ENCODE measurements at places on chromosomes 11 and 22.

GRCh38 chr11:82404981-82405380 is 328.7 kb downstream of the FAM181B start:
- no peak for DNase-seq

GRCh38 chr11:116193321-116194131 is 579.3 kb downstream of the BUD13 start:
- DNase-seq, result no peak

DNA sequence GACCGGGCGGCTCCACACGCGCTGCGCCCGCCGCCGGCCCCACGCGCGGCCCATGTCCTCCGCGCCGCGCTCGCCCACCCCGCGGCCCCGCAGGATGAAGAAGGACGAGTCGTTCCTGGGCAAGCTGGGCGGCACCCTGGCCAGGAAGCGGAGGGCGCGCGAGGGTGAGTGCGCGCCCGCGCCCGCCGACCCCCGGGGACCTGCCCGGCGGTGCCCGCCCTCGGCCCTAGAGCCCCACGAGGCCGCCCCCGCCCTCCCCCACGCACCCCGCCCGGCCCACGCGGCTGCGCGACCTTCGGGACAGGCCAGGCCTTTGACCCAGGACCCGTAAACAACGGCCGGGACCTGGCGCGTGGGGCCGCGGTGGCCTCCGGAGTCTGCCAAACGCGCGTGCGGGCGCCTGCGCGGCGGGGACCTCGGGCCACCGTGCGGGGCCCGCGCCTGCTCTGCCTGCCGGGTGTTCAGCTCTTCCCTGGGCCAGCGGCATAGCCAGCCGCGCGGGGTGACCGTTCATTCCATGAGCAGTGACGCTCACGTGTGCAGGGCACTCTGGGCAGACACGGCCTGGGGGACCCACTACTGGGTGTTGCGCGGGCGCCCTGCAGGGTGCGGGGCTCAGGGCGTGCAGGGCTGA is at the start of gene PARVB:
Gene PARVB, plus strand, starts transcription at position 15 of the 634 bp plus-strand sequence. Its CDS starts 38 bp downstream, at position 53.
- peak; percentile 14 for DNase-seq

- peak; percentile 39 for DNase-seq
These were observed 68.7 kb upstream of the WNT7B start for GRCh38 chr22:46045459-46046298.

GRCh38 chr22:39575552-39575825 is 4.9 kb downstream of the CACNA1I start:
- DNase-seq, result no peak

DNA sequence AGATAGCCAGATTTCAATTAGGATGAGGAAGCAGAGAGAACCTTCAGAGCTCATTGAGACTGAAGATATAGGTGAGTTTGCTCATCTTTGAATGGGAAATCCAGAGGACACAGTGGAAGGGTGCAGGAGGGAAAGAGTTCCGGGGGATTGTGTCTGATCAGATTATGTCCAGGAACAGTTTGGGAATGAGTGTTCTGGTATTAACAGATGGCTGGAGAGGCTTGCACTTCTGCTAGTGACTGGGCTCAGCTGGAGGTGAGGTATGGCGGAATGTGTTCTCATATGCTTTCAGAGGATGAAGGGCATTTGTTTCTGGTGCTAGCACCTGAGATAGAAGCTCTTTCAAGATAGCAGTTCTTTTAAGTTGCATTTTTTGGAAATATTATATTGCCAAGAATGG is 27.6 kb downstream of the ALKBH3 start:
- DNase-seq, result no peak

GRCh38 chr11:121654843-121655536 is 202.2 kb upstream of the SORL1-AS1 start:
- no peak for DNase-seq

GRCh38 chr11:120561286-120561685 is 49.7 kb downstream of the GRIK4 start:
- DNase-seq, result no peak

- DNase-seq, result no peak
These were observed 446 bp downstream of the VSTM5 start for GRCh38 chr11:93849751-93850593.

- no peak for DNase-seq
These were observed 517.3 kb downstream of the SOX6 start for GRCh38 chr11:15839061-15839460.

- DNase-seq, result no peak
These were observed 1.9 kb upstream of the SMTN start for GRCh38 chr22:31079095-31079642.

GRCh38 chr11:120928627-120929026 is 95.3 kb upstream of the TBCEL start:
- no peak for DNase-seq

- DNase-seq, result no peak
These were observed 14.6 kb upstream of the CTSC start for GRCh38 chr11:88352139-88352538.

DNA sequence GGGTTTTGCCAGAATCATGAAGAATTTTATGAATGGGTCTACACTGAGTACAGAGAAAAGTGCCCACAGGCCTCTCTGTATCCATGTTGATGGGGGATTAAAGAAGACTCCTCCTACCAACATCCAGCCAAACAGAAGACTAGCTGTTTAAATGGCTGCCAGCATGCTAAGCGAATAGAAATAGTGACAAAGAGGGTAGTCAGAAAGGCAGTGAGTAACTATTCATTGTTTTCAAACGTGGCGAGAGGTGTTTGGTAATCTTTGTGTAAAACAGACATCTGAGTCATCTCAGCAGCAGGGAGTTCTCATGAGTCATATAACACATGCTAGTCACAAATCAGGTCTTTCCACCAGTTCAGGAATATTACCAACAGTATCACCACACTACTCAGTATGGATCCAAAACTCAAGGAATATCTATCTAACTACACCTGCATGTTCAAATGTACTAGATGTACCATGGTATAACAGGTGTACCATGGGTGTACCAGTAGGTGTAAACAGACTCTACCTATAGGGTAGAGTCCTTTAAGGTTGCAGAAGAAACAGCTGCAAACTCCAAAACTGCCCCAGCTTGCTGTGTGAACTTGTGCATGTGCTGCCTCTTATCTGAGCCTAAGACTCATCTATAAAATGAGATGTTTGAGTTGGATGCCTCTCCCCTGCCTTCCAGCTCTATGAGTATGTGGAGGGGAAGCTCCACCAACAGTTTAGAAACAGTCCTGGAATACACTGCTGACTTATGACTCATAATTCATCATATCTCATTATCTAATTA is 82.0 kb downstream of the SLC1A2 start:
- no peak for DNase-seq

GRCh38 chr11:114149689-114150407 is 90.3 kb downstream of the ZBTB16 start:
- DNase-seq, result no peak

DNA sequence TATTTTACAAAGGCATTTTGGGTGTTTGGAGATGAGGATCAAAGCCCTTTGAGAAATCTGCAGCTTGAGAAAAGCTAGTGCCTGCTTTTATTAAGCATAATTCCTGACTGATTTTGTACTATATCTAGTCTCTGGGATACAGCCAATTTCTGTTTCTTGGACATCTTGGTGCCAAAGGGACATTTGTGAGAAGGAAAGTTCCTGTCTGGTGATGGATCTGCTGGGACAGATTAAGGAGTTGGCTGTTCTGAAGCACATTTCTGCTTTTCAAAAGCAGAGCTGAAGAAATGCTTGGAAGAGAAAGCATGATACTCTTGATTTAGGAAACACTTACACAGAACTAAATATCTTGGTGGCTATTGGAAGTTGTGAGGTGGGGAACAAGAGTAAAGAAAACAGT is 254.6 kb upstream of the CCDC90B start:
- no peak for DNase-seq

DNA sequence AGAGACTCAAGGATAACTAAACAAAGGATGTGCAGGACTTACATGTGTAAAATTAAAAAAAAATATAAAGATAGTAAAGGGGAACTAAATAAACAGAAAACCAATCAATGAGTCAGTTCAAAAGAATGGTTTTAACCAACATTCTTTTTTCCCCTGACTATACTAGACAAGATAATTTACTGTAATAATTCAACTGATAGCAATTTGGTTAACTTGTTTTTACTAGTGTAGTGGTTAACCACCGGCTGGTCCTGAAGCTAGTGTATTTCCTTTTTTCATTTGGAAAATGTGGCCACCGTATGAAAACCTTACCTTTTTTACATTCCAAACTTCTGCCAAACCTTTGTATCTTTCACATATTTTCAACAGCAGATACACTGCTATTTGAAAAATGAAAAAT is 123.1 kb downstream of the ARHGAP42 start:
- DNase-seq, result no peak

GRCh38 chr22:44057401-44057987 is 33.4 kb downstream of the PARVB start:
- no peak for DNase-seq

DNA sequence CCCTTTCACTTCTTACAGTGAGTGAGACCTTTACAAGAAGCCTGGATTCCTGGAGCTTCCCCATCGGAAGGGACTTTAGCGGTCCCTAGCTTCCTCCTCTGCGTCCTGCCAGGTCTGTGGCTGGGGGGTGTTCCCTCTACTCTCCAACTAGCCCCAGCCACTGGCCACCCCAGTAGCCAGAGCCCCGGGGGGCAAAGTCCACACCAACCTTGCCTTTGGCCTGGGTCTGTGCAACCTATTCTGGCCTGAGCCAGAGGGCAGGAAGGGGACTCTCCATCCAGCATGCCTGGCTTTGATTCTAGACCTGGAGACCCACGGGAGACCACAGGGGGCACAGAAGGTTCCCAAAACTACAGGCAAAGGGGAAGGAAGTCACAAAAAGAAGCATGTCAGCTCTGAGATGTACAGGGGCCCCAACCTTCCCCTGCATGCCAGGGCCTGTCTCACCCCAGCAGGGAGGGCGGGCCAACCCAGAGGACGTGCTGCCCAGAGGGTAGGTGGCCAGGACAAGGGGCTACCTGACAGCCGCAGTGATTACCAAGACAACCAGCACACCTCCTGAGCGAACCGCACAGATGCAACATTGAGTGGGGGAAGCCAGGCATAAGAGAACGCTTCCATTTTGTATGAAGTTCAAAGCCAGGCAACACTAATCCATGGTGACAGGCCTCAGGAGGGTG is 52.4 kb downstream of the DSCAML1 start:
- DNase-seq, result peak; percentile 15

- no peak for DNase-seq
These were observed 13.0 kb downstream of the OR52N4 start for GRCh38 chr11:5767056-5767455.

DNA sequence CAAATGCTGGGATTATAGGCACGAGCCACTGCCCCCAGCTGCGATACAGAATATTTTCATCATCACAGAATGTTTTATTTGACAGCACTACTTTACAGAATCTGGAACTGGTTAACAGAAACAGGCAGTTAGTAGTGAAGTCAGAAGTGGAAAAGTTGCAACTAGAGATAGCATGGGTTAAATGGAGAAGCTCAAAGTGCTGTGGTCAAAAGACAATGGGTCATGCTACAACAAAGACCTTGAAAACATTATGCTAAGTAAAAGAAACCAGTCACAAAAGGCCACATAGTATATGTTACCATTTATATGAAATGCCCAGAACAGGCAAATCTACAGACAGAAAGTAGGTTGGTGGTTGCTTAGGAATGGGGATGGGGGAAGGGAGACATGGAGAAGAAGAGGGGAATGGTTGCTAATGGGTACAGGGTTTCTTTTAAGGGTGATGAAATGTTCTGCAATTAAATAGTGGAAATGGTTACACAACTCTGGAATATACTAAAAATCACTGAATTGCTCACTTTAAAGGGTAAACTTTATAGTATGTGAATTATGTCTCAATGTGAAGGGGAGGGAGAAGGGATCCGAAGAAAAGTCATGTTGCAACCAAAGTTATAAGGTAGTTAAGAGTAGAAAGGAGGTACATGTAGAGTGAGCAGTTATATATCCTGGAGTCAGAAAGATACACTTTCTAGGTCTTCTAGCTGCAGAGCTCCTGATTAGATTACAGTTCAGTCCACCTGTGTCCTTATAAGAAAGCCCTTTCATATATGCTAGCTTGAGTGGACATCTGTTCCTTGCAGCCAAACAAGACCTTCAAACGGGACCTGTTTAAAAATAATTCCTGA is 46.3 kb upstream of the RAPSN start:
- no peak for DNase-seq

- DNase-seq, result no peak
These were observed 64.4 kb downstream of the INSC start for GRCh38 chr11:15179167-15179566.

DNA sequence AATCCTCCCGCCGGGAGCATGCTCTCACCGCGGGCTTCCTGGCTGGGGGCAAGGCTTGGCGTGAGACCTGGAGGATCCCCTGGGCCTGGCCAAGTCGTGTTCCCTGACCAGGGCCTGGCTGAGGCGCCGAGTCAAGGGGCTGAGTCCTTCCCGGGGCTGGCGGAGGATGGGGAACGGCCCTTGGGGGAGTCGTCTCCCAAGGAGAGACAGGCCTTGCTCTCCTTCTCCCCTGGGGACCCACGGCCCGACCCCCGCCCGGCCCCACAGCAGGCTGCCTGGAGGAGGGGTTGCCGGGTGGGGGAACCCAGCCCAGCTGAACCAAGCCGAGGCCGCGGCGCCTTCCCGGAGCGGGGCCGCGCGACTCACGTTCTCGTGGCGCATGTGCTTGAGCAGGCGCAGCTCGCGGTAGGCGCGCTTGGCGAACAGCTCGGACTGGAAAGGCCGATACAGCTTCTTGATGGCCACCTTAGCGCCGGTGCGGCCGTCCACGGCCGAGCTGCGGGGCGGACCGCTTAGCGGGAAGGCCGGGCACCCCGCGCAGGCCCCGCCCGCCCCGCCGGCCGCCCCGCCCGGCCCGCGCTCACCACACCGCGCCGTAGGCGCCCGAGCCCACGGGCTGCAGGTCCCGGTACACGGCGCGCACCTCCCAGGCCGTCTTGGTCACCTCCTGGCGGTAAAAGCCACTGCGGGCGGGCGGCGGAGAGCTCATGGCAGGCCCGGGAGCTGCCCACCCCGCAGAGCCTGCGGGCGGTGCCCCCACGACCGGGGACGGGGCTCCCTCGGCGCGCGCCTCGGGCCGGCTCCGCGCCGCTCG is 475 bp downstream of the MAPK12 start:
- DNase-seq, result no peak

DNA sequence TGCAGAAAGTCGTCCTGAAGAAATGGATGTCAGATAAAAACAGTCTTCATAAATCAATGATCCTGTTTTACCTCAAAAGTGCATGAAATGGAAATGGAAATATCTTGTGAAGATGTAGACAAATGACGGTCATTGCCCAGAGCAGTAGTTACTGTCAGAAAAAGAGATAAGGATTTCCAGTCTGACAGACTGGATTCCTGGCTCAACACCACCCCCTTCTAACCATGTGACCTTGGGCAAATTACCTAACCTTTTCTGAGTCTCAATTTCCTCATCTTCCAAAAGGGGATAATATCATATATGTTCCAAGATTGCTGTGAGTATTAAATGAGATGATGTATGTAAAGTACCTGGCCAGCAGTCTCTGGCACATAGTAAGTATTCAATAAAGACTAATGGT is 32.9 kb upstream of the EHF start:
- no peak for DNase-seq

GRCh38 chr22:30941363-30941740 is 27.2 kb downstream of the MORC2 start:
- no peak for DNase-seq

DNA sequence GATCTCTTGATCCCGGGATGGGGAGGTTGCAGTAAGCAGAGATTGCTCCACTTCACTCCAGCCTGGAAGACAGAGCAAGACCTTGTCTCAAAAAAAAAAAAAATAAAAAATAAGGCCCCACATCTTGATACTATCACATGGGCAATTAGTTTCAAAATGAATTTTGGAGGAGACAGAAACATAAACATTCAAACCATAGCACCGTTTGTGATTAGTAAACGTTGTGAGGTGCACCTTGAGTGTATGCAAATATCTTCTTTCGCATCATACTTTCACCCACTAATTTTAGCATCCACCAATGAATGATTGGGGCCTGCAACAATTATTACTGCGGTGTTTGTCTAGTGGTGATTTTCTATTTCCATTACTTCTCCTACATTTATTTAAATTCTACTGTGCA is 11.0 kb upstream of the SPDYC start:
- DNase-seq, result no peak

All from KBM-7 (cell line).